ENCODE measurements at places on chromosomes 2 and 18.

GRCh38 chr18:21805771-21806366 lies 65.3 kb downstream of the MIB1 start:
- no peak for DNase-seq

- DNase-seq: no peak
Observed at GRCh38 chr2:200620606-200621390, 35.0 kb downstream of the AOX1 start.

GRCh38 chr18:26710470-26711096 lies 154.9 kb downstream of the AQP4 start:
- DNase-seq: no peak

DNA sequence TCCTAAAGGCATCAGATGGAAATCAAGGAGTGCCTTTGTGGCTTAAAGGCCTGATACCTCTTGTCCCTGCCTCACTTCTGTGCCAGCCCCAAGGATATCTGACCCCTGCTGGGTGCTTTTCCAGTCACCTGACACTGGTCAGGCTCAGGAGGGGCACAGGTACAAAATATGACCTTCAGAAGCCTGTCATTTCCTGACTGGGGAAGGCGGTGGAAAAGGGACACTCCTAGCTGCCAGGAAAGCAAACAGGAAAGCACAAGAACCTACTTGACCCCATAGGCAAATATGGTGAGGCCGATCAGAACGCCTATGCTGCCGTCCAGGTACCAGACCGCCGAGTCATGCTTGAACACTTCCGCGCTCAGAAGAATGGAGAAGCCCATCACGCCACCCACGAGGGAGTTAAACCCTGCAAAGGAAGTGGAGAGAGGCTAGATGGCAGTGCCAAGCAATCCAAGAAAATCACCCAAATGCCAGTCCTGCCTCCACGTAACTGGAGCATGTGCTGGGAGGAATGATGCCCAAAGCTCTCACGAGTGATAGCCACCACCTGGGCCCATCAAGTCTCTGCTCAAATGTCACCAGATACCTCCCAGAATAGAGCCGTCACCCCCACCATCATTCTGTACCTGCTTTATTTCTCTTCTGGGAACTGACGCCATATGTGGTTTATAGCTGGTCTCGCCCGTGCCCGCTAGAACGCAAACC lies 204.0 kb downstream of the MGAT5 start:
- no peak for DNase-seq

GRCh38 chr2:76257802-76258201 lies 547.1 kb upstream of the GCFC2 start:
- DNase-seq: no peak

DNA sequence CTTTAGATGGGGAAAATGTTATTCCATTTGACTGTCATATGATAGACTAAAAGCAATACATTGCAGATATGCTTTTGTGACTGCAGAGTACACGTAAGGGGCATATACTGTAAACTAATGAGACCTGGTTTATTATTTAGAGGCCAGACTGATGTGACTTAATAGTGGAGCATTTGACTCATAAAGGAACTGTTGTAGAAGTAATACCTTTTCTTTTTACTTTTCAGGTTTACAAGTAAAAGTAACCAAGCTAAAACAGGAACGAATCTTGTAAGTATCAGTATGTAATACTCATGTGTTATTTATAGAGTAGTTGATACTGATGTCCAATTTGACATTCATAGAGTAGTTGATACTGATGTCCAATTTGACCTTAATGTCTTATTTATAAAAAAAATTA lies 13.1 kb downstream of the RBBP8 start:
- no peak for DNase-seq

- no peak for DNase-seq
Observed at GRCh38 chr2:182616471-182617393, 99.3 kb upstream of the DNAJC10 start.

DNA sequence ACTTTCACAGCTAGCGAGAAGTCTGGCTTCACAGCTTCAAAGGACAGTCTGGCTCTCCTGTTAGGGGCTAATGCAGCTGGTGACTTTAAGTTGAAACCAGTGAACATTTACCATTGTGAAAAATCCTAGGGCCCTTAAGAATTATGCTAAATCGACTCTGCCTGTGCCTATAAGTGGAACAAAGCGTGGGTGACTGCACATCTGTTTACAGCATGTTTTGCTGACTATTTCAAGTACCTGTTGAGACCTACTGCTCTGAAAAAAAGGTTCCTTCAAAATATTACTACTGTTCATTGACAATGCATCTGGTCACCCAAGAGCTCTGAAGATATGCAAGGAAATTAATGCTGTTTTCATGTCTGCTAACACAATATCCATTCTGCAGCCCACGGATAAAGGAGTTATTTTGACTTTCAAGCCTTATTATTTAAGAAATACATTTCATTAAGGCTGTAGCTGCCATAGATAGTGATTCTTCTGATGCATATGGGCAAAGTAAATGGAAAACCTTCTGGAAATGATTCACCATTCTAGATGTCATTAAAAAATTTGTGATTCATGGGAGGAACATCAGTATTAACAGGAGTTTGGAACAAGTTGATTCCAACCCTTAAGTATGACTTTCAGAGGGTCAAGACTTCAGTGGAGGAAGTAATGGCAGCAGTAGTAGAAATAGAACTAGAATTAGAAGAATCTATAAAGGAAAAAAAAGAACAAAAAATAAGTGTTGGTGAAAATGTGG lies 48.9 kb downstream of the POLR1A start:
- no peak for DNase-seq

- DNase-seq: no peak
Observed at GRCh38 chr2:238521870-238522269, 95.1 kb downstream of the ASB1 start.

DNA sequence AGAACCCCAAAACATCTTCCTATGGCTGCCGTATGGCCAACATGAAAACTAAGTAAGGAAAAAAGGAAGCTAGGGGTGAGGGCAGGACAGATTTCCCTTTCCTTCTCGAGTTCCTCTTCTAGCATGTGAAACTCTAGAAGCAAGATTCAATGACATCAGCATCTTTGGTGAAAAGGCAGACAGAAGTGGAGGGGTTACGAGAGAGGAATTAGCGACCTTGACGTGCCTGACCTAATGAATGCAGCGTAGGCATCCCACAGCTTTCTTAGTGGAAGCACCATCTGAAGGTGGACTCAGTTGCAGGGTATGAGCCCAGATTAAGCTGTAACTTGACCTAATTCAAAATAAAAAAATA lies 47.9 kb upstream of the PELI1 start:
- no peak for DNase-seq

- no peak for DNase-seq
Observed at GRCh38 chr2:160317181-160318099, 117.4 kb upstream of the ITGB6 start.

DNA sequence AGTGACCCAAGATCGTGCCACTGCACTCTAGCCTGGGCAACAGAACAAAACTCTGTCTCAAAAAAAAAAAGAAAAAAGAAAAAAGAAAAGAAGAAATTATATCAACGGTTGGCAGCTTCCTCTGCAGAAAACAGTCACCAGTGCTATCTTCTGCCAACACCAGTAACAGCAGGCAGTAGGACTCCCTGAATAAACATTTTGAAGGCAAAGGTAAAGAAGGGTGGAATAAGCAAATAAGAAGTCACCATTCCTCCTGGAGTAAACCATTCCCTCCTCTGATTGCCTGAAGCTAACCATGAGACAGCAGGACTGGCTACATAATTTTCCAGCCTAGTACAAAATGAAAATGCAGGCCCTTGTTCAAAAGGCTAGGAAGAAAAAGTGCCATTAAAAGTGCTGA lies 9.0 kb upstream of the RNF103 start:
- DNase-seq: no peak

- DNase-seq: no peak
Observed at GRCh38 chr2:26769089-26769761, 5.1 kb downstream of the SLC35F6 start.

DNA sequence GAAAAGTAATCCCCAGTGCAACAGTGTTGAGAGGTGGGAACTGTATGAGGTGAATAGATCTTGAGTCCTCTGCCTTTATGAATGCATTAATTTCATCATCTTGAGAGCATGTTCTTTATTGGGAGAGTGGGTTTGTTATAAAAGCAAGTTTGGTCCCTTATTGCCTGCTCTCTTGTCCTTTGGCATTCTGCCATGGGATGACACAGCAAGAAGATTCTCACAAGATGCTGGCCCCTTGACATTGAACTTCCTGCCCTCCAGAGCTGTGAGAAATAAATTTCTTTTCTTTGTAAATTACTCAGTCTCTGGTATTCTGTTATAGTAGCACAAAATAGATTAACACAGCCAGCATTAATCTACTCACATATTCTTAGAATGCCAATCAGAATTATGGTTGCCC lies 108.6 kb downstream of the EHBP1 start:
- DNase-seq: no peak

DNA sequence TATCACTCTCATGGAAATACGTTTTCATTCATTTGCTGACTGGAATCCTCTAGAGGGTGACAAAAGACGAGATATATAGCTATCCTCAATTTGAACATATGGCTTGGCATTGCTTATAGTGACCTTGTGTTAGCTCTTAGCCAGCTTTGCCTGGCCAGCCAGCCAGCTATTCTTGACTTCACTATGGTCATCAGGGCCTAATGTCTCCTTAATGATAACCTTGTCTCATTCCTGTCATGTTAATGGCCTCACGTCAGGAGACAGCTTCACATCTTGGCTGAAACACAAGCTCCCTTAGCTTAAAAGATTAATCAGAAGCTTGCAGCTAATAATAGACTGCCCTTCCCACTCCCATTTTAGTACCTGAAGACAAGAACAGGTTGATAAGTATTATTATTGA lies 1517.5 kb upstream of the PIK3C3 start:
- DNase-seq: no peak

DNA sequence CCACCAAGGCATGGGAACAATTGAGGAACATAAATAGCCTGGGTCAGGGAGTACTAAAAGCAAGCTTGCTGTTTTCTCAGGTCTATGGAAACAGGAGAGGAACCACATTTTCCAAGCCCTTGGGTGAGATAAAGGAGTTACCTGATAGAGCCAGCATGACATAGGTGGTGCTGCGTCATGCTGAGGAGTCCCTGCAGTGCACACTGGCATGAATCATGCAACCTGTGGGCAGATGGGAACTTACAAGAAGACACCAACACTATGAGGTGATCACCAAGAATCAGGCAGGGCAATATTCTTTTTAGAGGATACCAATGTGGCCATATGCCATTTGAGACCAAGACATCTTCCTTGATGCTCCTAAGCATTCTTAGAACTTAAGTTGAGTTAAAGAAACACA lies 531.8 kb downstream of the ZEB2 start:
- DNase-seq: no peak

DNA sequence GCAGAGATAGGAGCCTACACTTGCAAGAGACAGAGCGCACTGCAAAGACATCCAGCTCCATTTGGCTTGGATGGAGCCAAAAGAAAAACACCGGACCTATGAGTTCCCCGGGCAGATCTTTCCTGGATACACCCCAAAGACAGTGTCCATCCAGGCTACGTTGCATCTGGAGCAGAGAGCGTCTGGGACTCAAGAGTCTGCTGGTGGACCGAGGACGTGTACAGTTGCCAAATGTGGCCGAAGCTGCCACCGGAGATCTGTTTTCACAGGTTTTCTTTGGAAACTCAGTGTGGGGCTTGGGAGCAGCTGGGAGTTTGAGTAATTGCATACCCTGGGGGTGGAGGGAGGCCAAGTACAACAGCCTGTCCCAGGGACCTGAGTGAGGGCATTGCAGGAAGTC lies 192.3 kb upstream of the OSR1 start:
- no peak for DNase-seq

GRCh38 chr2:111900859-111901258 lies 2.5 kb downstream of the MERTK start:
- no peak for DNase-seq

GRCh38 chr2:224646242-224646846 lies 61.2 kb upstream of the CUL3 start:
- DNase-seq: no peak

DNA sequence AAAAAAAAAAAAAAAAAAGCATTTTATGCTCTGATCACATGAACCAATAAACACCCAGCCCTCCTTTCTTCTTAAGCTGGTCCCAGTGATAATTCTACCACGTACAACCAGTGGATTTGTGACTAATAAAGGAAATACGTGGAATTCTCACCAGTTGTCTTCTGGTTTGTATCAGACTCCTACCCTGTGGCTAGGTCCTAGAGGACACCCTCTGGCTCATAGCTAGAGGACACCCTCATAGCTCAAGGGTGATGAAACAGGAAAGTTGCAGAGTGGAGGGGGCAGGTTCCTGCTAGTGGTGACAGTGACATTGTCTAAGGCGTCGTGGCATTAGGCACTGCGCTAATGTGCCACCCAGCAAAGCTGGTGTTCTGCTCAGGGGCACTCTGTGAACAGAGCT lies 167.8 kb downstream of the BCL11A start:
- no peak for DNase-seq

DNA sequence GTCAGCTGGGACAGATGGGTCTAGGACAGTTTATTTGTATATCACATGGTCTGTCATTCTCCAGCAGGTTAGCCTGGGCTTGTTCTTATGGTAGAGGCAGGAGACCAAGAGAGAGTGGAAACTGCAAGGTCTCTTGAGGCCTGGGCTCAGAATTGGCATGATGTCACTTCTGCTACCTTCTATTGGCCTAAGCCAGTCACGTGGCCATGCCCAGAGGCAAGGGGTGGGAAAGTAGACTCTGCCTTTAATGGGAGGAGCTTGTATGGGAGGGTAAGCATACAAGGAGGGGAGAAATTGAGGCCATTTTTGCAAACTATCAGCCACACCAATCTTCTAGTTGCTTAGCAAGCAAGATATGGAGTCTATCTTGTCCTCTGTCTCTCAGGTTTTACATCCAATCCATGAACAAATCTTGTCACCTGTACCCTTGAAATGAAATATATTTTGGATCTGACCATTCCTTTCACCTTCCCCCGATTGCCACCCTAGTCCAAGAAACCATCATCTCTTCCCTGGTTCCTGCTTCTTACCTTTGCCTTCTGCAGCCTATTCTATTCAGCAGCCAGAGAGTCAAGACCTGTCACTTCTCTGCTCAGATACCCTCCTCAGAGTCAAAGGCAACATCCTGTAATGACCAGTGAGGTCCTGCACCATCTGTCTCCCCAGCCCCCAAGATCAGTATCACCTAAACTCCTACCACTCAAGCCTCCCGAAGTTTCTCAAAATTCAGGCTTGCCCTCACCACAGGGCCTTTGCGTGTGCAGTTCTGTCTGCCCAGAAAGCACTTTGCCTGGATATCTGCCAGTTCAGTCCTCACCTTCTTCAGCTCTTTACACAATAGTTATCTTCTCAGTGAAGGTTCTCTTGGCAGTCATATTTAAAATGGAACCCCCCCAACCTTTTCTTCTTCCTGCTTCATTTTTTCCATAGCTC lies 240.0 kb downstream of the LOXHD1 start:
- no peak for DNase-seq

DNA sequence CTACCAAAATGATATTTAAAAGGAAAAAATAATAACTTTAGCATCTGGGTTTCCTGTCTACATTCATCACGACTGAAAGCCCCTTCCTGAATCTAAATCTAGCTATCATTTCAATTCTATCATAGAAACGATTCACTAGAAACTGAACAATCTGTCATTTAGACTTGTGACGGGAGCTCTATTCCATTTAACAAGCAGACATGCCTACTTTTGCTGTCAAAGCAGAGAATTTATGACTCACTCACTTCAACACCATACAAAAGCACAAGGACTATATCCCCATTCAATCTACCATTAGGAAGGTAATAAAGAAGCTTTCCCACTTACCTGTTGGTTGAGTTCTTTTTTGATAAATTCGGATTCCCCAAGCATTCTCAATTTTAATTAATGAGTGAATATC lies 1072.3 kb downstream of the LRP1B start:
- no peak for DNase-seq

- DNase-seq: no peak
Observed at GRCh38 chr2:42792583-42793333, at the start of gene HAAO. Gene HAAO (minus strand): TSS chr2:42792583. CDS start chr2:42792536, 47 bp downstream.

GRCh38 chr2:84152462-84152861 lies 306.6 kb downstream of the SUCLG1 start:
- DNase-seq: no peak
